Calu3 (cell line): ENCODE measurements at places on chromosomes 1 and 21. TPM values are rescaled to one million over a fixed set of nuclear protein-coding genes. Genes with fewer than 3 reads are reported as not detected.

GRCh38 chr1:43524804-43525203 lies 5.9 kb upstream of the PTPRF start:
- no peak for DNase-seq

GRCh38 chr21:46264690-46265144 lies 20.7 kb downstream of the MCM3AP start:
- DNase-seq, result no peak

Gene KIF1B
- total RNA-seq, result 17.1 and 17.8 TPM in 2 replicates

DNA sequence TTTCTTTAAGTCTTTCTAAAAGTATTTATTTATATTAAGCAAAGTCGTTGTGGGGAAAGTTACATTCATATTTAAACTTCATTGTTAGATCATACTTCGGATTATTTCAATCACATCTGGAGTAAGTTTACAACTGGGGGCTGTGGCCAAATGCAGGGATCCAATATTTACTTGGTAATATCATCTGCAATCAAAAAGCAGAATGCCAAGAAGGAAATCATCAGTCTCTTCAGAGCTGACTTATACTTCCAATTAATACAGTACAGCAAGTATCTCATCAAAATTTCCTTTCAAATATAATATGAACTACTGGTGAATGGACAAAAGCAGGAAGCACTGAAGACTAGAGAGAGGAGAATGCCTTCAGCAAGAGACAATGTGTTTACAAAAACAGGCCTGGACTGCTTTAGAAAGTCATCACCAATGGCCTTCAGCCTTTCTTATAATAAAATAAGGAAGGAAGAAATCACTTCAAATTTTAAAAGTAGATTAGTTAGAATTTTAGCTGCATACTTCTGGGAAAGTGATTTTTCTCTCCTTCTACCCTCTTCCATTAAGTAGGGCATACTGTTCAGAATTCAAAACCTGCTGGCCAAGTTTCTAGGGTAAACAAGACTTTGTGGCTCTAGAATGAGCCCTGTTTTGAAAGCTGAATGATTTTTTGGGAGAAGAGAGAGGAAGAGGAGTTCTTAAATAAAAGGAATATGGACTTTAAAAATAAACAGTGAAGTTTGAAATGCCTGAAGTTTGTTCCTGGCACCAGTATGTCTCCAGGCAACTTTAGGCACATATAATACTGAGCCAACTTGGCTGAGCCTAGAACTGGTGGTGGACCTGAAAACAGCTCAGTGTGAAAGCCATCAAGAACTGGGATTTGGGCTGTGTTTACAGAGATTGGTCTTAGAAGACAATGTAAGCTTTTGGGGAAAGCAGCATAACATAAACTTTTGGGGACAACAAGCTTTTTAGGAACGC lies 22.2 kb upstream of the MYOC start:
- no peak for DNase-seq

- no peak for DNase-seq
Observed at GRCh38 chr1:58721247-58721820, 21.5 kb upstream of the MYSM1 start.

DNA sequence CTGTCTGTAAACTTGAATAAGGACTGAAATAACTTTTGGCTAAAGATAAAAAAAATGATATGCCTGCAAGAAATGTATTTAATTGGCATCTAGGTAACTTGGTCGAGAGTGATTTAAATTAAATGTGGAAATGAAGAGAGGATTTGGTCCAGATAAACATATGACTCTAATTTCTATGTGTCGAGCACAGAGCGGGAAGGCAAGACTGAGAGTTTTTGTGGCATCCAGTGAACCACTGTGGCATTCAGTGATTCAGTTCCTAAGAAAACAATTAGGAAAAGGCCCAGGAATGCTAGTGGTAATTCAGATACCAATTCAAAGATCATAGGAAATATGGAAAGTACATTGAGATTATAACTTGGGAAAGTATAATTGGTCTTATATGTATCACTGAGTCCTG lies 39.6 kb downstream of the PDE4B start:
- DNase-seq, result no peak

DNA sequence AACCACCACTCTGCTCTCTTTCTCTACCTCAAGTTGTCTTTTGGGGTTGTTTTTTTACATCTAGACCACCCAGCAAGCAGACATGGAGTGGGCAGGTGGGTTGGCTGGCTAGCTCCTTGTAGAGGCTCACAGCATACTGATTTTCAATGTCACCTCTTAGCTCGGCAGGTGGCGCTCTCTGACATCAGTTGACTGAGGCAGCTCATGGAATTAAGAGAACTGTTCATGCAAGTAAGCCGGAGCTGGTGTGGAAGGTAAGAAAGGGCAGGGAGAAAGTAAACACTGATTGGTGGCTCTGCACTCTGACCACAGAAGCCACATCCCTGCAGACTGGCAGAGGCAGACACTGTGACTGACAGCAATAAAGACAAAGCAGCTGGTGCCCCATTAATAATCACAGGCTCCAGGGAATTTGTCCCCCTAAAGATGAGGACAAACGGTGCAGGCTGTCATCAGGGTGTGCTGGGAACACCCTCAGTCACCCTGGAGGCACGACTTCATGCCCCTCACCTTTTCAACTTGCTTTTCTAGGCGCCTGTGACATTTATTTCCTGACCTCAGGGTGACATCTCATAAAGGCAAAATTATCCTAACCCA lies 226.8 kb downstream of the LMX1A start:
- DNase-seq, result peak; percentile 81

DNA sequence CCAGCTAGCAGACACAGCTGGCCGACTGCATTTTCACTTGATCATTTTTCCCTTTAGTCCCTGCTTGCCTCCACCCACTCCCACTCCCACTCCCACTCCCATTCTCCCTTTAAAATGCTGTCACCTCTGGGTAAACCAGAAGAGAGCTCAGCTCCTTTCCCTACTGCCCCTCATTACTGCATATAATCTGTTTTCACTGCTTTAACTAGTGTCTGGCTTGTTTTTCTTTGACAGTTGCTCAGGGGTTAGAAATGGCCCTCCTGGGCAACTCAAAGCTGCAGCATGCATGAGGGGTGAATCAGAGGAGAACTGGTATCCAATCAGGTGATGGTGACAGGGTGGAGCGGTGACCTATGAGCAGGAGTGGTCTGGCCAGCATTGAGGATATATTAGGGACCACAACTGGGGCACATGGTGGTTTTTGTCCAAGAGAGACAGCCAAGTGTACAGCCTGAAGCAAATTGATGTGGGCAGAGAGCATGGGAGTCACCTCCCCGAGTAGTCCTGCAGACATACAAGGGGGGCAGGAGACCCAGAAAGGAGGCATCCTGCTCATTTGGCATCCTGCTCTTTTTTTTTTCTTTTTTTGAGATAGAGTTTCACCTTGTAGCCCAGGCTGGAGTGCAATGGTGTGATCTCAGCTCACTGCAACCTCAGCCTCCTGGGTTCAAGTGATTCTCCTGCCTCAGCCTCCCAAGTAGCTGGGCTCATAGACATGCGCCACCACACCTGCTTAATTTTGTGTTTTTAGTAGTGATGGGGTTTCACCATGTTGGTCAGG lies 42.6 kb upstream of the SRSF10 start:
- peak; percentile 56 for DNase-seq

- DNase-seq, result no peak
Observed at GRCh38 chr1:53292690-53293089, 35.2 kb downstream of the LRP8 start.

GRCh38 chr1:92848201-92848600 lies 16.4 kb downstream of the RPL5 start:
- DNase-seq, result no peak

GRCh38 chr1:230621324-230622030 lies 20.8 kb upstream of the COG2 start:
- no peak for DNase-seq

DNA sequence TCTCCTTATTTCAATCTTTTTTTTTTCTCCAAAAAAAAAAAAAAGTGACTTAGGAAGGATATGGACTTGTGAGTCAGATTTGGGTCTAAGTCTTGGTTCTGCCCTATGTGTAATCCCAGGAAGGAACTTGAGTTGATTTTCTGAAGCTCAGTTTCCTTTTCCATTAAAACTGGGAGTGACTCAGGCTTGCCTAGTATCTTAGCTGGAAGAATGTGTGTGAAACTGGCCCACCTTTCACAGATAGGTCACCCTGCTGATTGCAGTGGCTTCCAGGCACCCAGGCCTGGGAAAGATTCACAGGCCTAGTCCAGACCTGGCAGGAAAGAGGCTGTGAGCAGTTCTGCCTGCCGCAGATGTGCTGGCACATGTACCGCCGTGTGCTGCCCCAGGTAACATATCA lies 218.3 kb upstream of the HOOK1 start:
- DNase-seq, result peak; percentile 15

Gene HCRTR1
- not detected in 2 replicates for total RNA-seq

GRCh38 chr21:27047283-27047657 lies 80.4 kb upstream of the ADAMTS5 start:
- DNase-seq, result no peak

- DNase-seq, result no peak
Observed at GRCh38 chr1:50251702-50252101, 143.0 kb downstream of the ELAVL4 start.

GRCh38 chr1:159849626-159850366 lies 12.7 kb downstream of the VSIG8 start:
- DNase-seq, result no peak

Gene FAM163A
- total RNA-seq, result not detected in 2 replicates

Gene PCNX2
- total RNA-seq, result 50.7 and 63.4 TPM in 2 replicates

Gene OR13G1
- total RNA-seq, result not detected in 2 replicates

Gene REN
- total RNA-seq, result not detected in 2 replicates

GRCh38 chr1:78007677-78008341 lies 3.1 kb downstream of the DNAJB4 start:
- DNase-seq, result no peak

DNA sequence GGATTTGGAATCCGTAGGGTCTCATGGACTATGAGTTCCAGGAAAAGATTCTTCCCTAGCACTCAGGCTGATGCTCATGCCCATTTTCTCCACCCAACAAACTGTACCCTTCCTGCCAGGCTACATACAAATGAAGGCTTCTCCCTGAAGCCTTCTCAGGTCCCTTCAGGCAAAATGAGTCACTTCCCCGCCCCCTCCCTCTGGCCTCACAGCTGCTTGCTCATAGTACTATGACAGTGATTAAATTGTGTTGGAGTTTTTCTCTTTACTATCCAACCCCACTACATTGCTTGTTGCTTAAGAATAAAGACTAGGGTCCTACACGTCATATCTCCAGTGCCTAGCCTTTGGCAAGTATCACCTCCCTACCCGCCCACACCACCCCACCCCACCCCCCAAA lies 207.6 kb upstream of the NFIA start:
- peak; percentile 17 for DNase-seq

- DNase-seq, result no peak
Observed at GRCh38 chr1:180923021-180923841, 10.5 kb downstream of the KIAA1614 start.

Gene PRAMEF1
- total RNA-seq, result not detected in 2 replicates

DNA sequence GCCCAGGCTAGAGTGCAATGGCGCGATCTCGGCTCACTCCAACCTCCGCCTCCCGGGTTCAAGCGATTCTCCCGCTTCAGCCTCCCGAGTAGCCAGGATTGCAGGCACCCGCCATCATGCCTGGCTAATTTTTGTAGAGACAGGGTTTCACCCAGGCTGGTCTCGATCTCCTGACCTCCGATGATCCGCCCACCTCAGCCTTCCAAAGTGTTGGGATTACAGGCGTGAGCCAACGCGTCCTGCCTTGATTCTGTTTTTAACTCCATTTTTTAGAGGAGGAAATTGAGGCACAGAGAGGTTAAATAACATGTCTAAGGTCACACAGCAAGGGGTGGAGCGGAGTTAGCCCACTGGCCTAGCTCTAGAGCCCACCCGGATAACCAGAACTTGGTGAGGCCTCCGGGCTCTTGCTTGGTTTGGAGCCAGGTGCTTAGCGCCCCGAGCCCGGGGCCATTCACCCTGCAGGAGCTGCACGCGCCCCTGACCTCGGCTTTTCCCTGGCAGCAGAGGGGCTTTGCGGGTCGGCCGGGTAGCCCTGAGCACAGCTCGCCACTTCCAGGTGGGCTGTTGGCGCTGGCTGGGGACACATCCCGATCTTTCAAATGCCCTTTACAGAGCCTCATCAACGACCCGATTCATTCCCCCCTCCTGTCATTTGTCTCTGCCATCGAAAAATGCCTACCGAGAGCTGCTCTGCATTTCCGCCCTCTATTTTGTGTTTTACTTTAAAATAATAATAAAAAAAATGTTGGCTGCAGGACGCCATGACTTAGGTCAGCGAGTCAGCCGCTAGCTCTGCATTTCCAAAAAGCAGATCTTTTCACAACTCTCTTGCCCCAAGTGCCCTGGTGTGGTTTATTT lies 11.2 kb downstream of the SIM2 start:
- DNase-seq, result no peak

Gene PCP4
- not detected in 2 replicates for total RNA-seq

- DNase-seq, result no peak
Observed at GRCh38 chr1:3230553-3230952, 161.6 kb downstream of the PRDM16 start.
